GM18507 (cell line): ENCODE measurements at places on chromosomes 2 and 18.

DNA sequence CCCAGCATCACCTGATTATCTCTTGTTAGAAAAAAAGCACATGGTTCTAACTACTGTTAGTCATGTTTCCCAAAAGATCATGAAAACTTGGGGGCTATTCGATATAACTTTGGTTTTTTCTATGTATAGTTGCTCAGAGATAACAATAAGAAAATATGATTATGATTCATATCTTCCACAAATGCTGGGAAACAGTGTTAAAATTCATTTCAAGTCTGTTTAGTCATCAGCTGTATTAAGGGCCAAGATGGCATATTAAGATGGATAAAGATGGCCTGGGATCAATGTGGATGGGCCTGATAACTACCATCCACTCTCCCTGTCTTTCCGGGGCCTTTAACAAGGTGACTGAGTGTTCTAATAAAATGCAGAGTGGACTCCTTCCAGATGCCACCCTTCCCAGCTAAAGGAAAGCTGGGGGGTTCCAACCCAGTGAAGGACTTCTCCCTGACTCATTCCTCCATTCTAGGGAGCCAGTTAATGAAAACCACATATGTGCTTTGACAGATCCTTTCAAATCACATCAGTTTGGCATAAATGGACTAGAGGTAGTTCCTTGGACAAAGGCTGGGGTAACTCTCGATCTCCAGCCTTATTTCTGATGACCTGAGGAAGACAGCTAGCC is 221.6 kb downstream of the VAPA start:
- no peak for DNase-seq

DNA sequence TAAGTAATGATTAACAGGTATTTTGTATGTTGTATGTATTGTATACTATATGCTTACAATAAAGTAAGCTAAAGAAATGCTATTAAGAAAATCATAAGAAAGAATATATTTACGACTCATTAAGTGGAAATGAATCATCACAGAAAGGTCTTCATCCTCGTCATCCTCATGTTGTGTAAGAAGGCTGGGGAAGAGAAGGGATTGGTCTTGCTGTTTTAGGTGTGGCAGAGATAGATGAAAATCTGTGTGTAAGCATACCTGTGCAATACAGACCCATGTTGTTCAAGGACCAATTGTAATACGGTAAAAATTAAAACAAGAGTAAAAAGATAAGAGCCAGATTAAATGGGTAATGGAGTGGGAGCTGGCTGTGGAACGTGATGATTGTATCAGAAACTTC is 16.6 kb downstream of the SLC35F5 start:
- no peak for DNase-seq

- DNase-seq, result no peak
These were observed 122.1 kb downstream of the TMEM247 start for GRCh38 chr2:46601328-46601963.

DNA sequence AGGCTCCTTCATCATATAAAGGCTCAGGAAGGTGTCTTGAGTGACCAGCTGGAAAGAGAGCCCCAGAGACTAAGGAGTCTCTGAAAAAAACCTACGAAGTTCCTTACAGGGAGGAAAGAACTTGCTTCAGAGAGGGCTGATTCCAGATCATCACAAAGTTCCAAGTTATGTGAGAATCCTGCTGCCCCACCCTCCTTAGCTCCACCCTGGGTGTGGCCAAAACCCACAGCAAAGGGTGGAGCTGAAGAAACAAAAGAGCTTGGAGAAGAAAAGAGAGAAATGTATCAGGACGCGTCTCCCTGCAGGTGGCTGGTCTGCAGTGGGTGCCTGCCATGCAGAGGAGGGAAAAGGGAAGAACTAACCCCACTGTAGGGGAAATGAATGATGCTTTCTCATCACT is 32.8 kb upstream of the ZNF396 start:
- DNase-seq, result no peak

GRCh38 chr2:107160640-107161239 is 274.8 kb upstream of the ST6GAL2 start:
- DNase-seq, result no peak

DNA sequence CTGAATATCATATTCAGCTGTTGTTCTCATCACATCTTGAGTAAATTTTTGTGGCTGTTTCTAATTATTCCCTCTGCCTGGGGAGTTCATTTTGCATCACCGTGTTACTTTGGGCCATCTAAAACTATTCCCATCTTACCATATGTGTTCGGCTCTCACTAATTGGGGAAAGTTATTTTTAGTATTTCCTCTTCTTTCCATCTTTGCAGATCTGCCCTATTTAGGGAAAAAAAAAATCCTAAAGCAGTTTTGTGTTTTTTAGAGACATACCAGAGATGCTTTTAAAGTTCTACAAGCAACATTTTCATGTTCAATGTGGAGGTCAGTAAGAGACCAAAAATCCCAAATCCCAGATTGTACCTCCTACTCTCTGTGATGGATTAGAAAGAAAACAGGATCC is 111.3 kb upstream of the NDUFV2 start:
- DNase-seq, result no peak
